ENCODE measurements at places on chromosomes 2 and 18.

DNA sequence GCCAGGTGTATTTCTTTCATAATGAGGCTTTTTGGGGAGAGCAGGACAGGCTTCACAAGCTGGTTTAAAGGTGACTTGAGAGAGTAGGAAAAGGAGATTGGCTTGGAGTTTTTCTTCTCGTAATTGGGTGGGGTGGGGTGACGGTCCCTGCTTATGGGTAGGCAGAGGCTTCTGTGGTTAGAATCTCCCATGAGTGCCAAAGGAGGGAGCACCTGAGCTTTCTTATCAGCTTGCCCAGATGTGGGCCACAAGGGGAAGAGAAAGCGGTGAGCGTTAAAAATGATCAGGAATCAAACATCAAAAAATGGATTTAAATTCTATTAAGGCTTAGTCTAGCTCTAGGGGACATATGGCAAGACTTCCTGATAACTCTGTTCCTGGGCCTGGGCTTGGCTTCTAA, 9.7 kb upstream of the PNPT1 start:
- DNase-seq: no peak

DNA sequence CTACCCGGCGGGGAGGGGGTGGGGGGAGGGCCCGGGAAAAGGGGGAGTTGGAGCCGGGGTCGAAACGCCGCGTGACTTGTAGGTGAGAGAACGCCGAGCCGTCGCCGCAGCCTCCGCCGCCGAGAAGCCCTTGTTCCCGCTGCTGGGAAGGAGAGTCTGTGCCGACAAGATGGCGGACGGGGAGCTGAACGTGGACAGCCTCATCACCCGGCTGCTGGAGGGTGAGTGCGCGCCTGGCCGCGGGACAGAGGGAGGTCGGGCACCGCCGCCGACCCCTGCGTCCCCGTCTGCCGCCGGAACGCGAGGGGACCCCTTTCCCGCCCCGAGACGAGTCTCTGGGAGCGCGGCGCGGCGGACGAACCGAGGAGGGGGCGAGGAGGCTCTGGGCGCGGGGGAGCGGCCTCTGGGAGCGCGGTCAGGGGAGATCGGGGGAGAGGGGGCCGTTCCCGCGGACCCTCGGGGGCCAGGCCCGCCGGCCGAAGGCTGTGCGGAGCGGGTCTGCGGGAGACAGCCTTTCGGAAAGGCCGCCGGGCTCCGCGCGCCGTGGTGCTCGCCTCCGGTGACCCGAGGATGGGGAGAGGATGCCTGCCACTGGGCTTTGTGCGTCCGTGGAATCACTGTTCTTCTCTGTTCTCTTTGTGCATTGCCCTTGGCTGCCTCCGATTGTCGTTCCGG, 463 bp downstream of the PPP1CB start:
- DNase-seq: peak; percentile 25

- DNase-seq: no peak
These were observed 57.0 kb upstream of the FAM237A start for GRCh38 chr2:206585335-206585734.

DNA sequence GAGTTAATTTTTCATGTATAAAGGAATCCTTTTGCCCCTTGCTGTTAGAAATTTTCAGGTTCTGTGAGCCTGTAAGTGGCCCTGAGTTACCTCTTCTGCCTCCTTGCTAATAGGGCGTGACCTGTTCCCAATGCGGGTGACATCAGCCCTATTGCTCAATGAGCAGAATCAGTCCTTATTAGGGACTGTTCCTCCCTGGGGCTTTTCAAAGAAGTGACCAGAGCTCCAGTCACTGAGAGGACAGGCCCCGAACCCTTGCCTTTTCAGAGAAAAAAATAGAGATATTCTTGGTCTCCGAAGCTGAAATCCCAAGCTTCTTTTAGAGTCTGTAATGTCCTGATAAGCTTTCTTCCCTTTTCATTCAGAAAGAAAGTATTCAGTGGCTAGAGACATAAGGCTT, 8.2 kb upstream of the APOB start:
- DNase-seq: peak; percentile 37

DNA sequence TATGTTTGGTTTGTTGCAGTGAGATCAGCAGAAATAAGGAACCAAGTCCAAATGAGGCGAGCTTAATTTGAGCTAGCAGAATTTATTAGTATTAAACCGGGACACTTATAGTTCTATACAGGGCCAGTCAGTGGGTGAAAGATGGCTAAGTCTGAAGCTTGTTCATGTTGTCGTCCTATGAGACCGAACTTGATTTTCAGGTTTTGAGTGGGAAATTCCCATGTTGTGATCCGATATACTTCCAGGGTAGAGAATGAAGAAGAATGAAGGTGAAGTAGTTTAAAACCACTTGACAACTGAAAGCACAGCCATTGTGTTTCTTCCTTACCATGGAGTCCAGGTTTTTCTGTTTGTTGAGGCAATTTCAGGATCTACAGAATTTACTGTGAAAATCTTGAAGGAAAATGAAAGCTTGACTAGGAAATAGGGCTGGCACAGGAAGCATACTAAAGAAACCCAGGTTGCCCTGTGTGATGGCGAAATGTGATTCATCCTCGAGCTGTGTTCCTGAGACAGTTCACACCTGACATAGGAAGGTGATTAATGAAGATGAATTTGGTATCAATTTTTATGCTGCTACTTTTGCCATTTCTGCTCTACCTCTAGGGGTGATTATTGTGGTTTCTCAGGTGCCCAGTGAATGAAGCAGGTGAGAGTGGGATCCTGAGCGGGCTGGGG, 37.6 kb upstream of the MGAT5 start:
- DNase-seq: no peak

- no peak for DNase-seq
These were observed 187.2 kb downstream of the INO80D start for GRCh38 chr2:205898744-205899143.

DNA sequence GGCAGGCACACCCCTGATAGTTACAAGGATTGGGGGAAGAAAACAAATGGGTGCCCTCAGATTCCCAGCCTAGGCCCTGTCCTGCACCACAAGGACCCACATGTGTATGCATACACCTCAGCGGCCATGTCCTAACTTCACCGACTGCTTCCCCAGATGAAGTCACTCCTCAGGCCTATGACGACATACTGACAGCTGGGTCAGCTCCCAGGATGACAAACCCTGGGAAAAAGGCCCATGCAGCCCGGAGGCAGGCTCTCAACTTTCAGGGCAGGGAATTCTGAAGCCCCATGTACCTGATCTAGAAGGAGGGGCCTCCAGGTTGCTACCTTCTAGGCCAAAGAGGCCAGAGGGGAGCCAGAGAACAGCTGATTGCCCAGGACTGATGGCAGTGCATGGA, 11.0 kb upstream of the PLEKHM3 start:
- DNase-seq: peak; percentile 25

DNA sequence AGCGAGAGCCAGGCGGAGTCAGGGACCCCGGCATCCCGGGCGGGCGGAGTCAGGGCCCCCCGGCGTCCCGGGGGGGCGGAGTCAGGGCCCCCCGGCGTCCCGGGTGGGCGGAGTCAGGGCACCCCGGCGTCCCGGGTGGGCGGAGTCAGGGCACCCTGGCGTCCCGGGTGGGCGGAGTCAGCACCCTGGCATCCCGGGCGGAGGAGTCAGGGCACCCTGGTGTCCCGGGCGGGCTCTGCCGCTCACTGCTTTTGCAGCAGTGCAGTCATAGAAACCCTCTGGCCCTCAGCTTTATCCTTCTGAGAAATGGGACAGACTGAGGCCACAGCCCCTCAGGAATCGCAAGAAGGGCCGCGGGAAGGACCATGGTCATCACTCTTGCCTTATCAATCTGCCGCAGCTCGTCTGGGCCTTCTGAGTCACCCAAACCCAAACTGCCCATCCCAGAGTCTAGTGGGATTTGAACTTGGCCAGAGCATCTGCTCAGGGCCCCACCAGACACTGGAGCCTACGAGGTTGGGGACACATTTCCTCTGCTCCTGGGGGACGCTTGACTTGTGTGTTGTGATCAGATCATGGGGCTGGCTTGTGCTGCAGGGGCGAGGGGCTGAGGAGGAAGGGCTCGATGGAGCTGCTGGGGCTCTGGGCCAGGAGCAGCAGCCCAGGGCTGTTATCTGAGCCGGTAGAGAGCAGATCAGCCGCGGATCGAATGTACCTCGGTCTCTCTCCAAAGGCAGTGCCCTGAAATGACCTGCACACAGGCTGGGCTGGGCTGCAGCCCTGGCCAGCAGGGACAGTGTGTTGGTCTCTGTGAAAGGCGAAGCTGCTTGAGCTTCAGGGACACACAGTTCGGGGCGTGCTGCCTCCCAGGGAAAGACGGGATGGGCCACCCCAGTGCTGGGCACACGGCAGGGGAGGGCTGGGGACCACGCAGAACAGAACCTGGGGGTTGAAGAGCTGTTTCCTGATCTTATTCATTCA, 290.1 kb upstream of the HDAC4 start:
- DNase-seq: no peak

DNA sequence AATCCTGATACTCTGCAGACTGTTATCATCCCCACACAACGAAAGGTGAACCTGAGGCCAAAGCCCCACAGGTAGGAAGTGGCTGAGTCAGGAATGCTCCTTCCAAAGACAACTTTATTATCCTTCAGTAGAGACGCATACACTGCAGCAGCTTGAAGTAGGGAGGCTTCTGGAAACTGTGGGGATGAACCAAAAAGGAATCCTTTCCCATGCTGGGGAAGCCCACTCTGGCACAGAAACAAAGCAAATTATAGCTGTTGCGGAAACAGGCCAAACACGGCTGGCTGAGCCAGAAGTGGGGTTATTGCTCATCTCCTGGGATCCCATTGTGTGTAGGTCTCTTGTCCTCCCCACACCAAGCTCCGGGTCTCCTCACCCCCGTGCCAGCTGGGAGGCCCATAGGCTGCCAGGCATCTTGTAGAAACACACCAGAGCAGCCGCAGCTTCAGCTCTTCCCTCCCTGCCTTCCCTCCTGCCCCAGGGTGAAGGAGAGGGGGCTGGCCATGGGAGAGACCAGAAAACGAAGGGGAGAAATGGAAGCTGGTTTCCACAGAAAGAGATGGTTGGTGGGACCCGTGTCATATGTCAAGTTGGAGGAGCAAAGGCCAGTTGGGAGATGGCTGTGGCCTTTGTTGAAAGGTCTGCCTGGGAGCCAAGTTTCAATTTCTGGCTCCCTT, 176.9 kb upstream of the NABP1 start:
- DNase-seq: no peak

DNA sequence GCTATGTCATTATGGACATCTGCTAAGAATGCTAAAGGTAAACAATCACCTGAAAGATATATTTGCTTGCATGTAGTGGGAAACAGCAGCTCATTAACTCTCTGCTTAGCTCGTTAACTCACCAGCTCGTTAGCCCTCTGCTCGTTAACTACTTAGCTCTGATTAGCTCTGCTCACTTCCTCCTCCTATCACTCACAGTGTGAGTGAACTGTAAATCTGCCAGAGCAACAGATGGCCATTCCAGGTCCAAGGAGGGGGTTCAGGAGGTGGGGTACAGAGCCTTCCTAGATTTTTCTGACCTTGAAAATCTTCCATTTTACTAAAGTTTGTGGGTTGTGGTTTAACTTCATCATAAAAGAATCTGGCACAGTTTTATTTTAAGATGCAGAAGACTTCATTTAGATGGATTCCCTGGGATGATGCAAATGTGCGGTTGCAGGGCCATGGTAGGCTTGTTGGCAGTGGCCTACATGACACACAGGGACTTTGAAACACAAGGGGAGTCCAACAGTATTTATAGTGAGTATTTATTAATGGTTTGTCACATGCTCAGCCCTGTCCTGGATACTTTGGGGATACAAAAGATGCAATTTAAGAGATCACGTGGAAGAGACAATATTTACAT, 1633.7 kb upstream of the CELF4 start:
- no peak for DNase-seq

DNA sequence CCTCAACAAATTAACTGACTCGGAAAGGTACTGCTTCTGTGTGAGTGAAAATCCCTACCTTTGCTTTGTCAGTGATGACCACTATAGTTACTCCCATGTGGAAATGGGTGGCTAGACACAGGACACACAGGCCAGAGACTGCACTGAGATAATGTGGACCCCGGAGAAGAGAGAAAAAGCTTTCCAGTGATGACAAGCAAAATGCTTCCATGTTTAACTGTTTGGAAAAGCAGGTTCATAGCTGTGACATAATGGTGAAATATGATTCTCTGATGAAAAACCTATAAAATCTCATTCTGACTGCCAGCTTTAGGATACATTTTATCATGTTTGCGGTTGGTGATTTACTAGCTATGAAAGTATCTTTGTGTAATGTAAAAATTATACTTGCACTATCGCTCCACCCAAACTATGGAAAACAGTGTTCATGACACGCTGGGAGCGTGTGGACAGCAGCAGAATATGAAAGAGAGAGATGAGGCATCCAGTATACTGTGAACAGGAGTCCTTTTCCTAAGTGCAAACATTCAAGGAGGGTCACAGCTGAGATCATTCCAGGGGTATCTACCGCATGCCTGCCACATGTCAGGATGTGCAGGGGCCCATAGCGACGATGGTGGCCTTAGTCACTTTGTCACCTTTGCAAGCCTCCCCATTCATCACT, 782.7 kb upstream of the SOX11 start:
- DNase-seq: no peak

DNA sequence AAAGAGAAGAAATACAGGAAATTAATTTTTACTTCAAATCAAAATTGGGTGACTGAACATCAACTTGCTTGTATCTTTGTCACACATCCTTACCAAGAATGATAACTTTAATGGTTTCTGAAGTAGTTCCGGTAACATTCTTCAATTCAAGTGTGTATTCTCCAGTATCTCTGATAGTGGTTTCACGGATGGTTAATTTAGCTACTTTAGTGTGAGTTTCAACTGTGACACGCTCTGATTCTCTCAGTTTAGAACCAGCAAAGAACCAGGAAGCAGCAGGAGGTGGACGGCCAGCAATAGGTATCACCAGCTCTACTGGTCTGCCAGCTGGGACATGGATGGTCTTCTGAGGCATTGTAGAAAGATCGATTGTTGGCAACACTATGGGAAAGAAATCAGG, 62.3 kb downstream of the PLEKHA3 start:
- DNase-seq: no peak

- peak; percentile 11 for DNase-seq
These were observed 1.5 kb downstream of the PROM2 start for GRCh38 chr2:95275601-95276243.

- DNase-seq: no peak
These were observed 101.2 kb upstream of the MSH2 start for GRCh38 chr2:47301731-47302130.

GRCh38 chr2:200703127-200703925, 108.4 kb upstream of the BZW1 start:
- peak; percentile 91 for DNase-seq

DNA sequence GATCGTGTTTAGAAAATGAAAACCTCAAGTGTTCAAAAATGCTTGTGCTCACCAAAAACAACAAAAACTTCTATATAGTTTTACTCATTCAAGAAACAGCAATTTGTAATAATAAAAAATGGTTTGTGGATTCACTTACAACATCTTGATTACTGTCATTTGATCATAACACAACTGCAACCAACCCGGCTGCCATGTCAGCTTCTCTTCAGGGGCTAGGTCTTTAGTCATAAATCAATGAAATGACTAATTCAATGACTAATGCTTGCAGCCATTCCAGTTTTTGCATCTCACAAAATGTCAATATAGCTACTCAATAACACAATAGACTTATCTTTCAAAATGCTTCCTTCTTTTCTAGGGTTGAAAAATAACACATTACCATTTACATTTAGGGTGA, 128.0 kb downstream of the OLA1 start:
- no peak for DNase-seq
